ENCODE measurements at places on chromosomes 1 and 21.

GRCh38 chr1:92701147-92701546, 83.8 kb downstream of the EVI5 start:
- no peak for DNase-seq

DNA sequence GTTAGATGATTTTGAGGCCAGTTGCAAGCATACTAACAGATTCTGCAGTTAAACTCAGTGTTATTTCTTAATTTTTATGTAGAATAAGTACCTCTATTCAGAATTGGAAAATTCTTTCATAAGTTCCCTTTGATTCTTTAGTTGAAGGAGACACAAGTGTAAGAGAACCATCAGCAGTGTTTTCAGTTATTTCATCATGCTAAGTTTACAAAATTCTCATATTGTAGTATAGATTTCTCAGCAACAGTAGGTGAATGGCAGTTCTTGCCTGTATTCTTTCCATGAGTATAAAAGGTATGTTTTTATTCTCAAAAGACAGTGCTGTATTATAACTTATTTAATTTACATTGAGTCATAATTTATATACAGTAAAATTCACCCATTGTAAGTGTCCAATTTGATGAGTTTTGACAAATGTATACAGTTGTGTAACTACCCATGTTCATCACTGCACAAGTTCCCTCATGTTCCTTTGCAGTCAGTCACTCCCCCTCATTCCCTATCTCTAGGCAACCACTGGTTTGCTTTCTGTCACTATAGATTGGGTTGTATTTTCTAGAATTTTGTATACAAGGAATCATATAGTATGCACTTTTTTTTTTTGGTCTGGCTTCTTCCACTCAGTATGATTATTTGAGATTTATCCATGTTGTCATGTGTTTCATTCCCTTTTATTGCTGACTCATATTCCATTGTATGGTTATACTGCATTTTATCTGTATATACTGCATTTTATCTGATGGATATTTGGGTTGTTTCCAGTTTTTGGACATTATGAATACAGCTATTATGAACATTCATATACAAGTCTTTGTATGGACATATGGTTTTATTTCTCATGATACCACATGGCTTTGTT, 3.9 kb downstream of the RPS6KC1 start:
- no peak for DNase-seq

DNA sequence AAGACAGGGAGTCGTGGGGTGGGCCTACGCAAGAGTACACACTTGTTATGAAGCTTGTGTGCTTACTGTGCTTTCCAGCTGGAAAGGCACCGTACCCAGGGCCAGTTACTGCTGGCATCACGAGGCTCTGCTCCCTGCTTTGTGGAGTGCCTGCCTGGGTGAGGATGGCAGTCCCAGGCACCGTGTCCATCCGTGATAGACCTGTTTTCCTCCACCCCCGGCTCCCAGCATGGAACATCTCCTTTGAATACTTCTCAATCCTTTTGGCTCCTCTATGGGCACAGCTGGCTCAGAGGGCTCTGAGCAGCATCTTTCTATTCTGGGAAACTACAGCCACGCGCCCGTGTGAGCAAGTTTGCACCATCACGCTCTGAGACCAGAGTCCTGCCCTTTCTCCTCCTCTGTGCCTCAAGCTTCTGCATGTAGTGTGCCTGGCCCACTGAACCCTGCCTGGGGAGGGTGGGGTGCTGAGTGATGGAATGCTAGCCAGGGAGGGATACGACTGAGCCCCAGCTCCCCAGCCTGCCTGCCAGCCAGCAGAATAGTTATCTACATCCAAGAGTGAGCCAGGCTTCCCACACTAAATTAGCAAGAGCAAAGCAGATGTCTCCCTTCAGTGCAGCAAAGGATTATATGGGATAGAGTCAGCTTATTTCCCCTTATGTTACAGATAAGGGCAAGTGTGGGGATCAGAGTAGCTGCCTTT, 7.1 kb upstream of the TNR start:
- DNase-seq: no peak

DNA sequence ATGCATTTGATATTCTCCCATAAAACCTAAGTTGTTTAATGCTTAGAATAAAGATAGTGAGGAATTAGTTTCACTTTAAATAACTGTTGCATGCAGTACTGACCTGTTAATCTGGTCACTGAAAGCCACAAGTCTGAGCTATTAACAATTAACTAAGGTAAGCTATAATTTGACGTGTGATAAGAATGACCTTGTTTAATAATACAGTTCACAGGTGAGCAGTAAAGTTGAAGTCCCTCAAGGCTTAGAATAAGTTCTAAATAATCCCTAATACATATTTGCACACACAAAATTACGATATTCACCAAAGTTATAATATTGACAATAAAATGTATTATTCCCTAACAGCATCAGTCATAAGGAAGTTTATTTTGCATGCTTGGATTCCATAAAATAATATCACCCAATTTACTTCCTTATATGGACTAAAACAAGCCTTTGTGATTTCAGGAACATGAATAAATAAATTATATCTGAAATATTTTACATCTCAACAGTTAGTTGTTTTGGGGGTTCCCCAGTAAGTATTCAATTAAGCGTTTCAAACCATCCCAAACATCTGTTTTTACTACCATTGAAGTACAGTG, 70.6 kb upstream of the CHRM3 start:
- no peak for DNase-seq

- DNase-seq: no peak
Observed at GRCh38 chr1:85049735-85050166, 1.5 kb upstream of the MCOLN3 start.

DNA sequence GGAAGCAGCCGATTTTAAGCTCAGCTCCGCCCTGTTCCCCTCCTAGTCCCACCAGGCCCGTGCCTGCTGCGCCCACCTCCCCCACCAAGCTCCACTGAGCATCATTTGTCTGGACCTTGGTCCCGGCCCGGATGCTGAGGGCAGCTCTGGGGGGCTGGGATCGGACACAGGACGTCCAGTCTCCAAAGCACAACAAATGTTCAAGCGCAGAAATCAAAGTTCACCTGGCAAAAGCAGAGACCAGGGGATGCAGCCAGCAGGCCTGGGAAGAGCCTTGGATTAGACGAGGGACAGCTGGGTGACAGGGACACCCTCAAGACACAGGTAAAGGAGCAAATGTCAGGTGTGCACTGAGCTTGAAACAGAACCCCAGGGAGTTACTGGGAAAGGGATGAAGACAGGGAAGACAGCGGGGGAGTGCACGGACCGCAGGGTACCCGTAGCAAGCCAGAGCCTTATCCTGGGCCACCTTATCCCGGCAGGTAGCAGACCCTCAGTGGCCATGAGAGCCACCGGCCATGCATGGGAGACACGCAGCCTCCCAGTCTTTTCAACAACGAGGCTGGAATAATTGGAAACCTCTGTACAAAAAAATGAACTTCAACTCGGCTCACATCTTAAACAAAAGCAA, 22.2 kb upstream of the TMEM52 start:
- DNase-seq: no peak

- DNase-seq: no peak
Observed at GRCh38 chr21:41068496-41068895, 99.5 kb upstream of the BACE2 start.

DNA sequence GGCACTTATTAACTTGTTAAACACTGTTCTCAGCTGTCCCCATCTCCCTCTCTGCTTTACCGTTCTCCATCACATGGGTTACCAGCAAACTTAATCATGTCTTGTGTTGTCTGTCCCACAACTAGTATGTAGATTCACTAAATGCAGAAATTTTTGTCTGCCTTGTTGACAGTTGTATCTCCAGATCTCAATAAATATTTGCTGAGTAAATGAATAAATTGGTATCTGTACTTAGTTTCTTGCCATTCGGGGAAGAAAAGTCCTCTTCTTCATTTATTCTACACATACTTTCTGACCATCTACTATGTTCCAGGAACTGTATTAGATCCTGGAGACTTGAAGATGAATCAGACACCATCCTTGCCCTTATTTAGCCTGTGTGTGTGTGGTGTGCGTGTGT, 97.9 kb downstream of the KCND3 start:
- no peak for DNase-seq

DNA sequence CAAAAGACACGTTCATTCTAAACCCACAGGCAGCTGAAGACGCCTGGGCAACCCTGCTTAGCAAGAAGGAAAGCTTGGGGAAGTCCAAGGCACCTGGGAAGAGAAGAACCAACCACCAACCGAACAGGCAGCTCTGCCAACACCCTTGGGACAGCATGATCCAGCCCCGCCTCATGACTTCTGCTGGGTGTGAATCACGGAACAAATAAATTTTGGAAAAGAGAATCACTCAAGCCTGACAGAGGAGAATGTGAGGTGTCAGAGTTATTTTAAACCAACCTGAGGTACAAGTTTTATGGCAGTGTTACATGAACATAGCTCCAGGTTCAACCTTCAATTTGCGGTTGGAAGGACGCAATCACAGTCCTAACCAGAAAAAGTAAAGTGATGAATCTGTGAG, 10.0 kb upstream of the PADI4 start:
- no peak for DNase-seq

GRCh38 chr1:50251702-50252101, 143.0 kb downstream of the ELAVL4 start:
- DNase-seq: no peak

- no peak for DNase-seq
Observed at GRCh38 chr1:35554266-35555211, 2.7 kb downstream of the KIAA0319L start.

DNA sequence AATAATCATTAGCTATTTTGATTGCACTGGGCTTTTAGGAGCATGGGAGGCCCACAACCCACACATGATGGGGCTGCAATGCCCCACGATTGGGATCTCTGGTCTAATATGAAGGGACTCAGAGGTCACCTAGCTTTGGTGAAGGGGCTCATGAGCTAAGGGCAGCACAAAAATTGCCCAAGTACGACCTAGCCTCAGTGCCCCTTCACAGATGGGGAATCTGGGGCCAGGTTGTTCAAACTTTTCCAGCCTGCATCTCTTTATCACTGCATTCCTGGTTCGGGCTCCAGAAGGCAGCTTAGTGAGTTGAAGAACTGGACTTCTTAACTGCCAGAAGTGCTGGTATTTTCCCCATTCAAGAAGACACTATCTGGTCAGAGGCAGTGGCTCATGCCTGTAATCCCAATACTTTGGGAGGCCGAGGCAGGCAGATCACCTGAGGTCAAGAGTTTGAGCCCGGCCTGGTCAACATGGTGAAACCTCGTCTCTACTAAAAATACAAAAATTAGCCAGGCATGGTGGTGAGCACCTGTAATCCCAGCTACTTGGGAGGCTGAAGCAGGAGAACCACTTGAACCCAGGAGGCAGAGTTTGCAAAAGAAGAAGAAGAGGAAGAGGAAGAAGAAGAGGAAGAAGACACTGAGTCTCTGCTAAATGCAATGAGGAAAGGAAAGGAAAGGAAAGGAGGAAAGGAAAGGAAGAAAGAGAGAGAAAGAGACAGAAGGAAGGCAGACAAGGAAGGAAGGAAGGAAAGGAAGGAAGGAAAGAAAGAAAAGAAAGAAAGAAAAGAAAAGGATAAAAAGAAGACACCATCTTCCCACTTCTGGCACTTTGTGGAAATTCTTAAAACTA, 258.5 kb upstream of the IRF2BP2 start:
- DNase-seq: no peak

- no peak for DNase-seq
Observed at GRCh38 chr21:46031484-46031883, 49.9 kb downstream of the COL6A1 start.

GRCh38 chr1:103387898-103388297, 137.6 kb upstream of the RNPC3 start:
- no peak for DNase-seq

DNA sequence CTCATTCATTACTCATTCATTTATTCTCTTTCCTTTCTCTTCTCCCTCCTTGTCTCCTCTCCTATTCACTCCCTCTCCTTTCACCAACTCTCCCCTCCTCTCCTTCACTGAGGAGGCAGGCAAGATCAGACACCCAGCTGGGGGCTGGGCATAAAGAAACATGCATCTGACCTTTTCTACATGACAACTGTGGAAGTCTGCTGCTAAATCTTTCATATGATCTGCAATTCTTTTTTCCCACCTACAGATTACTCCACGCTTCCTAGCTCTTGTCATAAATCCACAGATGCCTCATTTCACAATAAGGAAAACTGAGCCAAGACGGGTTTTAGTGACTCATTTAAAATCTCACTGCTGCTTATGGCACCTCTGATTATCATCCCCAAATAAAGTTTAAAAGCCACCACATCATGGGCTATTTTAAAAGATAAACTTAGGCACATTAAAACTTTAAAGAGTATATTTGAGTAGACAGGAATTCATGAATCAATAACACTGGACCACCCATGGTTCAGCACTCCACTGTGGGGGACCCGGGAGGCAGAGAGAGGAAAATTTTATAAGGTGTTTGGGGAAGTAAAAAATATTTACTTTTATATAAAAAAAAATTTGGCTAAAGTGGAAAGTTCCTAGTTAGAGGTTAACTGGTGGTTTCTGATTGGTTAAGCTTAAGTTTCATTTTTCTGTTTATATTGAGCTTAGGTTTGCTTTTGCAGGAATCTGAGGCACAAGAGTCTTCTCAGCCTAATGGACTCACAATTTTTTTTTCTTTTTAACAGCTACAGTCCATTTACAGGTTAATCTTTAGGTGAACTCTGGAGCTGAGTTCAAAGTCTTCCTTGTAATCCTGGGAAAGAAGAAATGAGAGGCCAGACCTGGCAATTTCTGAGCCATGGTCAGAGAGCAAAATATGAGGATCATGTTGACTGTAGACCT, 55.8 kb upstream of the DNAH14 start:
- DNase-seq: no peak

GRCh38 chr1:94314222-94314858, 77.0 kb upstream of the ARHGAP29 start:
- DNase-seq: no peak

DNA sequence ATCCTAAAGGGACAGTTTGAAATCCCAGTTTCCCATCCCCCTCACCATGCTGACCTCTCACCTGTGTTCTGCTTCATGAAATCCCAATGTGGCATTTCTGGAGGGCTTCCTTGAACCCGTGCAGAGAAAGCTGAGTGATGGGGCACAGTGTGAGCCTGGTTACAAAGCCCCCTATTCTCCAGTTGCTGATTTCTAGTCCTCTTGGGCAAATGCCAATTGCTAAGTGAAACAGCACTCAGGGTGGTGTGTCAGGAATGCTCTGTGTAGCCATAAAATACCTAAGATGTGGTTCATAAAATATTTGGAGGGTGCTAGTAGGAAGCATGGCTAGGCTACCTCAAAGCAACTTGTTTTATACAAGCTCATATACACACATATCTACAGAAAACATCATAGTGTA, 32.0 kb downstream of the SUSD4 start:
- no peak for DNase-seq

GRCh38 chr1:207828485-207829158, 76.8 kb downstream of the CD46 start:
- DNase-seq: peak; percentile 20

DNA sequence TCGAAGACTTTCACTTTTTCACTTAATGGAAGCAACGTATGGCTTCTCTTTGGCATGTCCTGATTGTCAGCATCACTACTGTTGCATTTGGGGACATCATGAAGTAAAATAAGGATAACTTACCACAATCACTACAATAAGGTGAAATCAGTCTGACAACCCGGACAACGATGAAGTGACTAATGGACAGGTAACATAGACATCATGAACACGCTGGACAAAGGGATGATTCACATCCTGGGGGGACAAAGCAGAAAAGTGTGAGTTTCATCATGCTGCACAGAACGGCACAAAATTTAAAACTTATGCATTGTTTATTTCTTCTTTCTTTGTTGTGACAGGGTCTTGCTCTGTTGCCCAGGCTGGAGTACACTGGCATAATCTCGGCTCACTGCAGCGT, 53.9 kb downstream of the FH start:
- no peak for DNase-seq

- DNase-seq: no peak
Observed at GRCh38 chr1:61254634-61255357, 172.4 kb downstream of the NFIA start.

GRCh38 chr1:207827488-207827830, 75.6 kb downstream of the CD46 start:
- no peak for DNase-seq

GRCh38 chr1:46012236-46012635, 120.2 kb downstream of the PIK3R3 start:
- DNase-seq: no peak
